ENCODE measurements at places on chromosomes 16 and 17.

- no peak for DNase-seq
Measured at GRCh38 chr17:59558953-59559352, 6.5 kb upstream of the DHX40 start.

- DNase-seq = no peak
Measured at GRCh38 chr17:2366747-2367494, 29.6 kb downstream of the SGSM2 start.

- DNase-seq = peak; percentile 71
Measured at GRCh38 chr17:67452681-67453554, 75.8 kb downstream of the PITPNC1 start.

DNA sequence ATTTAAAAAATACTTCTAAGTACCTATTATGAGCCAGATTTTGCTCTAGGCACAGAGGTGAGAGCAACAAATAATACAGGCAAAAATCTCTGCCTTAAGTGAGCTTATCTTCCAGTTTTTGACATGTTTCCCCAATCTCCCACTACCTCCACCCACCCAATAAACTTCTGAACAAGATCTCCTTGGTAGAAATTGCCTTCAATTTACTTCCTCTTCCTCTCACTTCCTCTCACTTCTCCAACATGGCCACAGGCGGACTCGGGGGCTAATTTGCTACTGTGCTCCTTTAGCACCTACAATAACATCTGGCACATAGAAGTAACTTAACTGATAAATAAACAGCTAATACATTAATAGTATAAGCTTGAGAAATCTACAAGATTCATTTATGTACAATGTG is 82.6 kb downstream of the CACNG1 start:
- no peak for DNase-seq

GRCh38 chr16:52114379-52114778 is 432.6 kb downstream of the TOX3 start:
- no peak for DNase-seq

DNA sequence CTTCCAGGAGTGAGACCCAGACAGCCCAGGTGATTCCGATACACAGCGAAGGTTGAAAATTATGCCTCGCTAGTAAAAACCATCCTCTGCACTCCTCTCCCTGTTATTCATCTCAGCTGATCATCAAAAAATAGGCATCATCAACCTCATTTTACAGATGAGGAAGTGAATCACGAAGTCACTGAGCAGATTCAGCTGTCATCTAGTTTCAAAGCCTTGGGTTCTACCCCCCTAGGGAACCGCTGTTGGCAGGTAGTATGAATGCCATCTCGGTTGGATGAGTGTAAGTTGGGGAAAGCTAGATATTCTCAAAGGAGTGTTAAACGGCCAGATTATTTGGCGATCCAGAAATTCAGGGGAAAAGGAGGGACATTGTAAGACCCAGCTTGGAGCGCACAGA is 2.0 kb downstream of the CRYM start:
- DNase-seq = no peak

All from activated CD4-positive, alpha-beta T cell treated with anti-CD3 and anti-CD28 coated beads, Interleukin-2, amount 50 U/mL, for 16 hours (primary cell).